Naive thymus-derived CD8-positive, alpha-beta T cell (primary cell): ENCODE measurements at places on chromosomes 6 and 20. TPM values are rescaled to one million over a fixed set of nuclear protein-coding genes. Genes with fewer than 3 reads are reported as not detected.

Gene FAM229B
- polyA plus RNA-seq = 15.4 TPM

Gene PPP1R16B
- 13.4 TPM for polyA plus RNA-seq

Gene SLC35B3
- polyA plus RNA-seq = 10.2 TPM

GRCh38 chr20:44762466-44763140 lies 16.9 kb downstream of the KCNK15 start:
- DNase-seq = no peak

GRCh38 chr20:57589728-57590484 lies 29.0 kb downstream of the PCK1 start:
- no peak for DNase-seq
